ENCODE measurements at places on chromosomes 16 and 17. TPM values are rescaled to one million over a fixed set of nuclear protein-coding genes. Genes with fewer than 3 reads are reported as not detected.

DNA sequence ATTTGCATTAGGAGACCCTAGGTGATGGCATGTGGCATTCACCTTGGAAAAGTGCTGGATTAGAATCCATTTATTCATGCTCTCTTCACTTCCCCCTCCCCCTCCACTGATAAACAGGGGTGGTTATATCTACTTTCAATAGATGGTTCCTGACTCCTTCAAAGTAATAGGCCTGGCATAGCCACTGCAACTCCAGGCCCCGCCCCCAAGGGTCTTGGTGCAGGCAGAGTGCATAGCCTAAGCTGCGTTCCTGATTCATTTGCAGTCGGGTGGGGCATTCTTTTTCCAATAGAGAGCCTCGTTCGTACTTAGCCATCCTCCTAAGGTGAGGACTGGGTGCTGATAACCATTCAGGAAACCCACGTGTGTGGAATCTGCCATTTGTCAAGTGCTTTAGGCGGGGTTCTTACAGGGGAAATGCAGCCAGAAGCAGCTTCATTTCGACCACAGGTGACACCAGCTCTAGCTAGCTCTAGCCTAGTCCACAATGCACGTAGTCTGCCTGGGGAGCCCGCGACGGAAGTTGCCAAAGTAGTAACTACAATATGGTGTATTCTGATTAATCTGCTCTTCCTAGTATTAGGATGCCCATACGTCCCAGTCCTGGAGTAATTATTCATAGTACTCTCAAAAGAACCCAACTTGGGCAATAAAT is 11.1 kb downstream of the UBE2O start:
- no peak overlapping the region for H3K27ac ChIP-seq
- H3K4me1 ChIP-seq: peaks cover 42% of the 10 kb centered on the region
- no peak for DNase-seq
- H3K27me3 ChIP-seq: no peaks in the 10 kb centered on the region
- no peak overlapping the region for H3K4me3 ChIP-seq

GRCh38 chr16:72850021-72850420 is 197.9 kb downstream of the ZFHX3 start:
- DNase-seq: no peak
- H3K27ac ChIP-seq: peak overlapping the region; percentile 56
- no peak overlapping the region for H3K4me3 ChIP-seq
- peaks cover 51% of the 10 kb centered on the region for H3K4me1 ChIP-seq
- no peaks in the 10 kb centered on the region for H3K36me3 ChIP-seq

DNA sequence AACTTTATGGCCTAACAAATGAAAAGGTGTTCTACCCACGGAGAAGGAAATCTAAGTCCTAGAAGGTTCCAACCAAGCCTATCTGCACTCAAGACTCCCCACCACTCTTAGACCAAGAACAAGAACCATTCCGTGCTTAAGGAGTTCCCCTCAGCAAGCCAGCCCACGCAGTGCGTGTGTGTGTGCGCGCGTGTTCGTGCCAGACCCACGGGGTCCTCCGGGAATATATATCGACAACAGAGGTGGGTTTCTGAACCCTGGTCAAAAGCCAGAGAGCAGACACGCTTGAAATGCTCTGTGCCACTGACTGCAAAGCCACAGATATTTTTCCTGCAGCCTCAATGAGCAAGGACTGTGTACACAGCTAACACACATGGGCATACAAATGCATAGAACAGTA is 70.7 kb downstream of the SLC39A11 start:
- H3K27me3 ChIP-seq: no peaks in the 10 kb centered on the region
- H3K36me3 ChIP-seq: peaks cover 6% of the 10 kb centered on the region
- no peak overlapping the region for H3K27ac ChIP-seq
- DNase-seq: no peak
- no peak overlapping the region for H3K4me3 ChIP-seq

DNA sequence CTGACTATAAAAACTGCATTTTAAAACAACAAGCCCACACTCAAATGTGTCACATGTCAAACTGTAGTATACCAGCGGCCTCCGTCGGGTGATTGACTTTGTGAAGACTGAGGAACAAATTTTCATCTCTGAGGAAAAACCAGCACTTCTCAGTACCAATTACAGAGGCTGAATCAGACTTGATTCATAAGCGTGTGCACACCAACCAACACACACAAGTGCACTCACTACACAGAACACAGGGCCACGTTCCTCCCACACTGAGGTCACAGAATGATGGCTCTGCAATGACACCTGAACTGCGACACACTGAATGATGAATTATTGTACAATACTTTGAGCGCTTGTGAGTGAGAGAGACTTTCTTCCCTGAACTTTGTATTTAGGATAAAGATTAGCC is 29.6 kb downstream of the XPO6 start:
- no peak for DNase-seq
- peak overlapping the region; percentile 62 for H3K27ac ChIP-seq
- peaks cover 14% of the 10 kb centered on the region for H3K36me3 ChIP-seq
- H3K4me3 ChIP-seq: no peak overlapping the region
- H3K4me1 ChIP-seq: peaks cover 31% of the 10 kb centered on the region

- peaks cover 20% of the 10 kb centered on the region for H3K36me3 ChIP-seq
- no peak for DNase-seq
- no peak overlapping the region for H3K4me3 ChIP-seq
- H3K27ac ChIP-seq: peak overlapping the region; percentile 74
- H3K4me1 ChIP-seq: peaks cover 62% of the 10 kb centered on the region
Measured at GRCh38 chr17:17075125-17075781, 33.0 kb downstream of the MPRIP start.

- H3K27ac ChIP-seq: no peak within 1 kb of the TSS
Measured at GRCh38 chr16:56589141-56590039, at the start of gene MT3. Gene MT3, plus strand, starts transcription at chr16:56589528. Its CDS starts 63 bp downstream, at chr16:56589591.

ALOX15 gene
- 0.45 TPM for total RNA-seq

DNA sequence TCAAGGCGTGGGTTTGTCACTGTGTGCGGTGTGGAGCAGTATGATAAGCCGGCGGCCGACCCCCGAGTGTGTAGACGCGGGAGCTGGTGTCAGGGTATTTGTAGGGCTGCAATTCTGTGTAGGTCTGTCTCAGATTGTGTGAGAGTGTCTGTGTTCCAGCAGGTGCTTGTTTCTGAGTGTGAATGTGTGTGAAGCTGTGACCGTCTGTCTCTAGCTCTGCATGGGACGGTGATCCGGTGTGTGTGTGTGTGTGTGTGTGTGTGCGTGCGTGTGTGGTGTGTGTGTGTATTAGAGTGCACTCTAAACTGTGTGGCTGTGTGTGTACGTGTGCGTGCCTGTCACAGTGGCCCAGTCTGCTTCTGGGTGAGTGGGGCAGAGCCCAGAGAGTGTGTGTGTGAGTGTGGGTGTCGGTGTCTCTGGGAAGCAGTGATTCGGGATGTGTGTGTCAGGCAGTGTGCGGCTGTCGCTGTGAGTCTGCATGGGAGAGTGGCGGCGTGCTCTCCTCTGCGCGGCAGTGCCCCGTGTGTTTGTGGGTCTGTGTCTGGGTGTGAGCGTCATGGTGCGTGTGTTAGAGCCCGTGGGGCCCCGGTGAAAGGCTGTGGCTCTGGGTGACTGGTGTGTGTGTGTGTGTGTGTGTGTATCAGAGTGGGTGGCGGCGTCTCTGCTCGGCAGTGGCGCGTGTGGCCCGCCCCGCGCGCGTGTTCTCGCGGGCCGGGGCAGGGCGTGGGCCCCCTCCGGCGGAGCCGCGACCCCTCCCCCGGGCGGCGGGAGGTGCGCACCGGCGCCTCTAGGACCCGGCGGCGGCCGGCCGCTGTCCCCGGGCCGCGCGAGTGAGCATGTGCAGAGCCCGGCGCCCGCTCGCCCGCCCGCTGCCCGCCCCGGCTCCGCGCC is at the start of gene WSCD1:
Gene WSCD1, plus strand, starts transcription at position 841 of the 891 bp plus-strand sequence. CDS start 10,280 bp downstream, outside the sequence.
- H3K27me3 ChIP-seq: peaks cover 90% of the 10 kb centered on the region
- no peak for DNase-seq
- H3K27ac ChIP-seq: no peak within 1 kb of the TSS

KRTAP17-1 gene
- total RNA-seq: not detected

GRCh38 chr17:62866471-62866870 is 58.4 kb upstream of the MARCHF10 start:
- peaks cover 34% of the 10 kb centered on the region for H3K4me1 ChIP-seq
- no peak for DNase-seq
- H3K4me3 ChIP-seq: no peak overlapping the region

RAC3 gene
- total RNA-seq: 33.6 TPM

- H3K36me3 ChIP-seq: peaks cover 36% of the 10 kb centered on the region
- no peaks in the 10 kb centered on the region for H3K27me3 ChIP-seq
- DNase-seq: peak; percentile 59
Measured at GRCh38 chr16:89909777-89910716, 8.6 kb upstream of the MC1R start.

- H3K36me3 ChIP-seq: no peaks in the 10 kb centered on the region
- no peaks in the 10 kb centered on the region for H3K27me3 ChIP-seq
- peaks cover 15% of the 10 kb centered on the region for H3K4me1 ChIP-seq
- no peak for DNase-seq
- H3K4me3 ChIP-seq: no peak overlapping the region
- no peak overlapping the region for H3K27ac ChIP-seq
Measured at GRCh38 chr17:57570724-57571344, 174.3 kb downstream of the CCDC182 start.

- peaks cover 7% of the 10 kb centered on the region for H3K27me3 ChIP-seq
- no peak overlapping the region for H3K27ac ChIP-seq
- no peak for DNase-seq
- peaks cover 13% of the 10 kb centered on the region for H3K4me1 ChIP-seq
- no peak overlapping the region for H3K4me3 ChIP-seq
- H3K36me3 ChIP-seq: no peaks in the 10 kb centered on the region
Measured at GRCh38 chr16:85983606-85984230, 84.8 kb downstream of the IRF8 start.

CES4A gene
- total RNA-seq: 19.6 TPM

DNA sequence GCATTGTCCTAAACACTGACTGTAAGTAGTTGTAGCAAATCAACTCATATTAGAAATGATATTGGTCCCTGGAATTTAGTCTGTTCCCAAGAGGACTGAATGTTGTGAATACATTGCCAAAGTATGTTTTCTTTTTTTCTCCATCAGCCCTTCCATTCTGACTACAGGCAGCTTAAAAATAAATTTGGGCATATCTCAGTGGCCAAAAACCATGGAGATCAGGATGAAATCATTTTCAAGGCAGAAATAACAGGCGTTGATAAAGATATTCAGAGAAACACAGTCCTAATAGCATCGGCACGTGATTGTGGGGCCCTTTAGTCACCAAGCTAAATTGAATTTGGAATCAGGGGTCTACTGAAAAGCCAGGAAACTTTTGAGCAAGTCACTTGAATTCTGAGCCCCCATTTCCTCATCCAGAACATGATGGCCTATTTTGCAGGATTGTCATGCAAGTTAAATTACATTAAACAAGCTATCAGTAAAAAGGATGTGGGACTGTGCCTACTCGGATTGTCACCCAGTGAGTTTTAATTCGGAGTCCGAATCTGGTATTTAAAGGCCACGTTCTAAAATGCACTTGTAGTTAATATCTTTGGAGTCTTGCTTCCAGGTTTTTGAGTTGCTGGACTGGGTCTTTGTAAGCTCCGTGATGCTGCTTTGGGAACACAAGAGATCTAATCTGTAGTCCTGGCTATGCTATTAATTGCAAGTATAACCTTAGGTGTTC is 17.1 kb downstream of the HLF start:
- no peak for DNase-seq
- H3K4me3 ChIP-seq: no peak overlapping the region
- H3K4me1 ChIP-seq: peaks cover 14% of the 10 kb centered on the region

GRCh38 chr17:19647697-19648474 is 665 bp upstream of the ALDH3A2 start:
- peaks cover 7% of the 10 kb centered on the region for H3K36me3 ChIP-seq
- H3K4me1 ChIP-seq: peaks cover 62% of the 10 kb centered on the region
- H3K4me3 ChIP-seq: peak overlapping the region; percentile 84
- H3K27me3 ChIP-seq: no peaks in the 10 kb centered on the region
- DNase-seq: no peak
- H3K27ac ChIP-seq: peak overlapping the region; percentile 93

ATAD5 gene
- total RNA-seq: 9.7 TPM

ABCA3 gene
- 3.5 TPM for total RNA-seq

DNA sequence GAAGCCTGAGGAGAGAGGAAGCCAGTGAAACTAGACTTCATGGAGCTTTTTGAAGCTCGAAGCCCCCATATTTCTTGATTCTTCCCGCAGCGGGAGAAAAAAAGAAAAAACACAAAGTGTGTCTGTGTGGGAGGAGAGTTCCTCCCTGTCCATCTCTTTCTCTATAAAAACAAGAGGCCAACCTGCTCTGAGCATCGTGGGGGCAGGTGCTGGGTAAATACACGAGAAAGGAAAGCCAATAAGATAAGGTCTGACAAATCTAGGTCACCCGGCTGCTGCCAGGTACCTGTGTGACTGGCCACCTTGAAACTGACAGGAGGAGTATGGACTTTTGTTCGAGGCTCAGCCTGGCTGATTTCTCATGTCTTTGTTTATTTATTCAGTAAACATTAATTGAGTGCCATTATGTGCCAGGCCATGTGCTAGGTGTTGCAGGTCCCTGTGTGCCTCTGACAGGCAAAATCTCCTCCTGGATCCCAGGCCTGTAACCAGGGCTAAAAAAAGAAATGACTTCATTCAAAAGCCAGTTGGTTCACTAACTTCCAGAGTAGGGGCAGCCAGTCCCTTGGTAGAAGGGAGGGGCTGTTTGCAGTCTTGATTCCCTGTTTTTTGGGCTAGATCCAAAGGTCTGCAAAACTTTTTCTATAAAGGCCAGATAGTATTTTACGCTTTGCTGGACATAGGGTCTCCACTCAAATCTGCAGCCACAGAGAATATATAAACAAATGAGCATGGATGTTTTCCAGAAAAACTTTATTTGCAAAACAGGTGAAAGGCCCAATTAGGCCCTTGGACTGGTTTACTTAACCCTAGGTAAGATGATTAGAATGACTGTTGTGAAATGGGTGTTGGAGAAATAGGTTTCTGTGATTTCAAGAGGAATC is 35.6 kb downstream of the YPEL2 start:
- peaks cover 67% of the 10 kb centered on the region for H3K4me1 ChIP-seq
- no peaks in the 10 kb centered on the region for H3K36me3 ChIP-seq
- H3K4me3 ChIP-seq: no peak overlapping the region
- no peak for DNase-seq

CMTM2 gene
- total RNA-seq: 0.51 TPM

DNA sequence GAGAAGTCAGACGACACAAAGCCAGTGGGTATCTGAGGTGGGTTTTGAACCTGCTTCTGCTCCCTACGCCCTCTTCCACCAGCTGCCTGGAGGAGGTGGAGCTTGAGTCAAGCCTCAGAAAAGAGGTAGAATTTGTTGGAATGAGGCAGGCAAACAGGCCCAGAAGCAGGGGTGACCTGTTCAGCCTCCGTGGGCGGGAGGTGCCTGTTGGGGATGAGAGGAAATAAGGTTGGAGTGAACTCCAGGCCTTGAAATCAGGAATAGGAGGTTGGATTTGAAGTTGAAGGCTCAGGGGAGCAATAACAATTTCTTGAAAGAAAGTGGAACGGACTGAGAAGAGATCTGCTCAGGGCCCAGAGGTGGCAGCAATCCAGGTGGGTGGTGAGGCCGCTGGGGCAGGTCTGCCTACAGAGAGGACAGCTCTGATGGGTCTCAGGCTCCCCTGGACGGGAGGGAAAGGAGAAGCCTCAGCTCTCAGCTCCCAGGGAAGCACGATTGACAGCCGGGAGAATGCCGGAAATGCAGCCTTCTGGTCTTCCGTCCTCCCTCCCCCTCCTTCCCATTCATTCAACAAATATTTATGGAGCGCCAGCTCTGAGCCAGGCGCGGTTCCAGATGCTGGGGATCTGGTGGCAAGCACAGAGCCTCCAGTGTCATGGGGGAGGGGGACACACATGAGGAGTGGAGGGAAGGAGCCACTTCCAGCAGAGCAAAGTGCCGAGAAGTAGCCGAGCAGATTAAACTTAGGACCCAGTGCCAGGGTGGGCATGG is 61.9 kb upstream of the CIBAR2 start:
- peaks cover 73% of the 10 kb centered on the region for H3K4me1 ChIP-seq
- no peaks in the 10 kb centered on the region for H3K27me3 ChIP-seq
- no peak for DNase-seq
- peak overlapping the region; percentile 88 for H3K27ac ChIP-seq

All from mesothelial cell of epicardium (in vitro differentiated cells).